Right cardiac atrium (tissue), 5 donors: ENCODE measurements at places on chromosomes 6 and 20. TPM values are rescaled to one million over a fixed set of nuclear protein-coding genes. Genes with fewer than 3 reads are reported as not detected.

- DNase-seq, result no peak
Observed at GRCh38 chr20:11738852-11739251, 178.8 kb upstream of the BTBD3 start.

The MUC22 gene
- 0.14 TPM for polyA plus RNA-seq

DNA sequence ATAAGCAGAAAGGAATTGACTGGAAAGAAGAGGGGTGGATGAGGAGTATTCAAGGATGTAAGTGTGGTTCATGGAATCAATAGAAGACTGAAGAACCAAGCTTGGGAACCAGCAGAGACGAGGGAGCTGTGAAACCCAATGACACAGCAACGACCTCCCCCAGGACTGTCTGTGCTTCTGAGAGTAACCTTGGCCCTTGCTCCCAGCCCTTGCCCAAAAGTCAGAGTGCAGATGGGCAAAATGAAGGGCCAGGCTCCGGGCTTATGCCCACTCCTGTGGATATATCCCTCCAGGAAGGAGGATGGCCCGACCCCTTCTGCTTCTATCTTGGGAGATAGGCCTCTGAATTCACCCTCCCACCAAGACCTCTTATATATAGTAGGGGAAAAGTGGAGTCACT, 24.9 kb downstream of the FAM50B start:
- DNase-seq, result no peak

DNA sequence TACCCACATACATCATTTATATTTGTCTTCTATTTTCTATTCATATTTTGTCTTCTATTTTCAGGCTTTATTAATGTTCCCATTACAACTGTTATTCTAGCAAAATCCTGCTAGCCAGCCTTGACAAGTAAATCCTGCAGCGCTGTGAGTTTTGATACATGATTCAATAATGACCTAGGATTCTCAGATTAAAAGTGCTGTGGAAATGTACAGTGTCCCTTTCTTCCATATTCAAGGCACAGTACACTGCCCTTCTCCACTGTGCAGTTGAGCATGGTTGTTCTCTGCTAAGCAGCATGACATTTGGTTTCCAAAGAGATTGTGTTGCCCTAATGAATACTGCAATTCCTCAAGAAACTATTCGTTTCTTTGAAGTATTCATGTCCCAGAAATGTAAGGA, 5.8 kb upstream of the HEY2 start:
- DNase-seq, result no peak

GRCh38 chr6:156434795-156435190, 342.4 kb upstream of the ARID1B start:
- DNase-seq, result no peak

DNA sequence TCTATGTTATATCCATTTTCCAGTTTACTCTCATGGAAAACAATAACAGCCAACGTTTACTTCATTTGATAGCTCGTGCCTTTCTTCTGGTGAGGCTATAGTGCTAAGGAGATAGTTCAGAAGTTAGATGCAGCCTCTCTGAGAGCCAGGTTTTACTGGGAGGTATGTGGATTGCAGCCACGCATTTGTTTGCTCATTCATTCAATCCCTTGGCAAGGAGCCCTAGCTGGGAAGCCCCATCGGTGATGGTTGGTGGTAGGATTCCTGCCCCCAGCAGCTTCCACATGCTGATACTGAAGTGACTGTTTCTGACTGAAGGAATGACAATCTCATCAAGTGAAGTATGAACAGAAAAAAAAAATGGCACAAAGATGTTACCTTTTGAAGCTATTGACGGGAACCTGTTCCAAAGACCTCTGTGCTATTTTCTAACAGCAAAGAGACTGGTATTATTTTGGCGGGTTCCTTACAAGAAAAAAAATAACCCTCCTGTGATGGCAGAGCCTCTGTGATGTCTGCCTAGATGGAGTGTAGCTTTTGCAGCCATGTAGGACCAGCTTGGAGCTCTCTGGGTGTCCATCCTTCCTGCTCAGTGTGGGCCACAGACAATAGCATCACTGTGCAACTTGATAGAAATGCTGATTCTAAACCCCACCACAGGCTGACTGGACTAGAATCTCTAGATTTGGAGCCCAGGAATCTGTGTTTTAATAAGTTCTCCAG, 30.6 kb downstream of the SNAP25 start:
- no peak for DNase-seq

GRCh38 chr6:155219858-155220301, 43.9 kb upstream of the CLDN20 start:
- no peak for DNase-seq

- DNase-seq, result peak; percentile 62
Observed at GRCh38 chr20:23034721-23035671, at the start of gene SSTR4. Gene SSTR4, plus strand, starts transcription at chr20:23035312. Its CDS starts 172 bp downstream, at chr20:23035484.

GRCh38 chr6:105893741-105894140, 192.4 kb upstream of the PRDM1 start:
- no peak for DNase-seq

DNA sequence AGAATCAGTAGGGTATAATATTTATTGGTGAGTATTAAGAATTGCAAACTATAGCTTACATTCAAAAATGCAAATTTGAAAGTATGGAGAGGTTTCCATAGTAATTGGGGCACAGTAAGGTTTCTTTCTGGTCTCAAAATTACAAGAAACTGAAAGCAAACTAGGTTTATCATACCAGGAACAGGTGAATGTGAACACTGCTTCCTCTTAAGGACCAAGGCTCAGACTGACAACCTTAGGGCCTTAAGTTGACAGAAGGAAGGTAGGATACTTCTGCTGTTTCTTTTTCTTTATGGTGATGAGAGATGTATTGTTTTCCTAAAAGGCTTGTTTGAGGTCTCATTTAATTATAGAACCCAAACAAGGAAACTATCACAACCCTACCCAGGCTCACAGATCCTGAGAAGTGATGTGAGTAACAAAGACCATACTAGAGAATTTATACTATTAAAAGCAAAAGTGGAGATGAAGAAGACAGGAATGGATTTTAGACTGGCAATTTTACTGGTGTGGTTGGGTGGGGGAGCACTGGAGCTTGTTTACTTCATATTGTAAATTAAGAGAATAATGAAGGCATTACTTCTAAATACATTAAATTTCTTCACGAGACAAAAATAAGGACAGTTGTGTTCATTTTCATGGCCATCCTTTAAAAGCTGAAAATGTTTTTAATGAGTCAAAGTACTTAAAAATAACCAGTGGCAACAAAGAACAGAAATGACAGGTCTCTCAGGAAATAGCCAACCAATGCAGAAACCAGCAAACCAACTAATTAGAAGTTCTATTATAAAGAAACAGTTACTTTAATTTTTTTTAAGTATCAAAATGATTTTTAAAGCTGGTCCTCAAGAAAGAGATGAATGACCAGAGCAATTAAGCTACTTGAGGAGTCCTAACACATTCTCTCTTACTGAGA, 21.3 kb downstream of the STAU1 start:
- DNase-seq, result no peak

The CALHM6 gene
- 5.9 TPM for polyA plus RNA-seq

The EFCAB8 gene
- not detected for polyA plus RNA-seq

The PHACTR3 gene
- 14.5 TPM for polyA plus RNA-seq

The C20orf96 gene
- polyA plus RNA-seq, result 4.2 TPM

- DNase-seq, result no peak
Observed at GRCh38 chr6:100482698-100483097, 18.0 kb upstream of the SIM1 start.

The APCDD1L gene
- 0.14 TPM for polyA plus RNA-seq

- peak; percentile 28 for DNase-seq
Observed at GRCh38 chr20:29689411-29690225, 1567.8 kb upstream of the DEFB115 start.

DNA sequence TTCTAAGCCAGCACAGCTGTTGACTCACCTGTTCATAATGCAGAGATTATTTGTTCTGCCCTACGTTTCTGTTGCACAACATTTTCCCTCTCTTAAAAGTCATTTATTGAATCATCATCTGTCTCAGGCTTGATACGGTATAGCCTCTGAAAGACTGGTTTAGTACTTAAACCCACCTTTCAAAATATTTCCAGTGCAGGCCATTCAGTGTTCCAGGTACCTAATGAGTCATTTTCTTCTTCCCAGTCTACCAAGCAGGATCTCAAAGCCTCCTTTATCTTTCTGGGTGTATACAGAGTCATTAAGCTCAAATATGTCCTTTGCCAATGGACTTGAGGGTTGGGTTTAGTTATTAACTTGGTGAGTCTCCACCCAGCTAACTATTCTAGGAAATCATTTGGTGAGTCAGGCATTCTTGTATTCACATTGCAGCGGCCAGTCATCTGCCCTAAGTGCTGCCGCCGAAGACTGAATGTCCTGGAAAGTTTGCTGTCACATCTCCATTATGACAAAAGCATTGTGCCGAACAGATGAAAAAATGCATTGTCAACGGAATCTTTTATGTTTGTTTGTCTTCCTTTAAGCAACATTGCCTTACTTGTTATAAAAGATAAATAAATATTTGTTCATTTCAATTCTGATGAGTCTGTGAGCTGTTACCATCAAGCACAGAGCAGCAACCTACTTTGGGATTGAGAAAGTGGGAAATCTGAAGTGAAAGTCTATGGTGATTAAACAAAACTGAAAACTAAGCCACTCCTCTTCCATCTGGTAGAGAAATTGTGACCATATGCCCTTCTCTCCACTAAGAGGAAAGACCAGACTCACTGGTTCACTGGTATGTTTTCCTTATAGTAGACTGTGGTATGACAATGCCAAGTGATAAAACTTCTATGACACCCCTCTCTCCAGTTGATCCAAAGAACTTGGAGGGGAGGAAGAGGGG, 14.3 kb upstream of the FAM135A start:
- peak; percentile 40 for DNase-seq

GRCh38 chr6:129659590-129660345, 50.2 kb downstream of the ARHGAP18 start:
- DNase-seq, result peak; percentile 54

The LY6G6C gene
- 0.18 TPM for polyA plus RNA-seq

DNA sequence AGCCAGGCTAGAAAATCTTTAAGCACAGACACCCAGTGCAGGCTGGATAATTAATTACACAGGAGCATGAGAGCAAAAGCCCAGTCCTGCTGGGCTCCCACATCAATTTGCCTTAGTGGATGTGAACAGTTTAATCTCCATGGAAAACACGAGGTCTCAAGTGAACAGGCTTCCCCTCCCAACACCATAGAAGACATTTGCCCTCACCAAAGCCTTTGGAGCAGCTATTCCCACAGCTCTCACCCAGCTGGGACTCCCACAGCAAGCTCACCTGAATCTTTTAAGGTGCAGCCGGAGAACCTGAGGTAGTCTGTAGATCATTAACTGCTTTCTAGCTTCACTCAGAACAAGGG, 12.0 kb downstream of the TOMM6 start:
- no peak for DNase-seq

- DNase-seq, result no peak
Observed at GRCh38 chr6:124022641-124023040, 219.0 kb downstream of the NKAIN2 start.

DNA sequence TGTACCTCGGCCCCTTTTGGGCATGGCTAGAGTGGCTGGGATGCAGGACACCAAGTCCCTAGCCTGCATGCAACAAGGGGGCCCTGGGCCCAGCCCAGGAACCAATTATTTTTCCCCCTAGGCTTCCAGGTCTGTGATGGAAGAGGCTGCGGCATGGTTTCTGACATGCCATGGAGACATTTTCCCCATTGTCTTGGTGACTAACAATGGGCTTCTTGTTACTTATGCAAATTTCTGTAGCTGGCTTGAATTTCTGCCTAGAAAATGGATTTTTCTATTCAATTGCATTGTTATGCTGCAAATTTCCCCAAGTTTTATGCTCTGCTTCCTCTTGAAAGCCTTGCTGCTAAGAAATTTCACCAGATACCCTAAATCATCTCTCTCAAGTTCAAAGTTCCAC, 1269.6 kb upstream of the CITED2 start:
- DNase-seq, result no peak

GRCh38 chr6:9623985-9624384, 790.9 kb downstream of the TFAP2A start:
- DNase-seq, result no peak

- no peak for DNase-seq
Observed at GRCh38 chr6:149439626-149440025, 39.6 kb downstream of the SUMO4 start.
